NCI-H2171 (cell line): ENCODE measurements at places on chromosomes 12 and 14.

DNA sequence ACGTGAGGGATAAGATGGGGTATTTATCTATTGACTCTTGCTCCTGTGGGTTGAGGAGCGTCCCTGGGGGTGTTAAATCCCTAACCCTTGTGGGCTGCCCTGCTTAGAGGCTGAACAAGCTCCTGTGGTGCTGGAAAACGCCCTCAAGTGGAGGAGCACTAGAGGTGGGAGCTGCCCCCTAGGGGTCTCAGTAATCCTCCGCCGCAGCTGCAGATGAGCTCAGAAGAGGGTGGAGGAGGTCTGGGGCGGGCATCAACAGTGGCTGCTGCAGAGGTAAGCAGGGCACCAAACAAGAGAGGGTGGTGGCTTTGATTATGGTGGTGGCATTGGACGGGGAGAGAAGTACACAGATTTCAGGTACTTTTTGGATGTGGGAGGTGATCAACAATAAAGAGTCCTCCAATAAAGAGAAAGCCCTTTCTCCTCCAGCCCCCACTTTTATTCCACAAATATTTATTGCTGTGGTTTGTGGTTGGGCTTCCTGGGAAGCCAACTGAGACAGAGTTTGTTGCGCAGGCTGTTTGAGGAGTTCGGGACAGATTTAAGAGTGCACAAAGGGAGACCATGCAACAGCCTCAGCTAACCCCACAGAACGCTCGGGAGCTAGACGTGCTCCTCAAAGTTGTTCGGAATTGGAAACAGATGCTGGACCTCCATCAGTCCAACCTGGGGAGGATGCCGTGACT is 179.9 kb downstream of the ADCK1 start:
- DNase-seq = no peak

- DNase-seq = no peak
These were observed 1.1 kb upstream of the NUDT4 start for GRCh38 chr12:93376436-93377251.

GRCh38 chr12:98719515-98720504 is 74.7 kb downstream of the APAF1 start:
- no peak for DNase-seq

- no peak for DNase-seq
These were observed 1.5 kb upstream of the HOXC13 start for GRCh38 chr12:53937099-53937498.

- no peak for DNase-seq
These were observed 61.8 kb downstream of the KLRG1 start for GRCh38 chr12:9051158-9051550.

GRCh38 chr14:61470261-61470960 is 149.0 kb downstream of the PRKCH start:
- no peak for DNase-seq

GRCh38 chr12:124153392-124153791 is 141.5 kb upstream of the RFLNA start:
- DNase-seq = no peak

DNA sequence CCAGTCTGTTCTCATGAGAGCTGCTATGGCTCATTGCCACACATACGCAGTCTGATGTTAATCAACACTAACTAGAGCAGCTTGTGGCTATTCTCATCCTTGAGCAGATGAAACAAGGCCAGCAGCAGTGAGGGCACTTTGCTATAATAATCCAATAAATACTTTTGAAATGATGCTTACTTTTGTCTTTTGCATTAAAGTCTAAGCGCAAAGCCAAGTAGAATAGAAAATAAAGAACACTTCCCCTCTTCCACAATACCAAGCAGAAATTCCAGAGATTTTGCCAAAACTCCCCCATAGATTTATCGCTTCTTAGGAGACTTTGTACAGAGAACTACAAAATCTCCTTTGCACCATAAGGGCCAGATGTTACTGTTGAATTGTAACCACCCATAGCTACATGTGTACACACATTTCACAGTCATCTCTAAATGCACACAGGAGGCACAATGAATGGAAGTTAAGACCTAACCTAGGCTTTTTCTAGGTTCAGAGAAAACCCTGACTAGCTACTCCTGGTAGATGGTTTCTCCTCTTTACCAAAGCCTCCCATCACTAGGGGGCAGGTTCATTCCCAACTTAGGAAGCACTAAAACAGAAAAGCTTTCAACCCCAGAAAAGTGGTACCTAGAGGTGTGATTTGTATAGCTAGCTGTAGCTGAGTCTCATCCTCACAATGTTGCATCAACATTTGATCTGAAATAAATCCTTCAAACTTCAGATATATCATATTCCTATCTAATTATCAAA is 119.3 kb downstream of the HMGA2 start:
- no peak for DNase-seq

DNA sequence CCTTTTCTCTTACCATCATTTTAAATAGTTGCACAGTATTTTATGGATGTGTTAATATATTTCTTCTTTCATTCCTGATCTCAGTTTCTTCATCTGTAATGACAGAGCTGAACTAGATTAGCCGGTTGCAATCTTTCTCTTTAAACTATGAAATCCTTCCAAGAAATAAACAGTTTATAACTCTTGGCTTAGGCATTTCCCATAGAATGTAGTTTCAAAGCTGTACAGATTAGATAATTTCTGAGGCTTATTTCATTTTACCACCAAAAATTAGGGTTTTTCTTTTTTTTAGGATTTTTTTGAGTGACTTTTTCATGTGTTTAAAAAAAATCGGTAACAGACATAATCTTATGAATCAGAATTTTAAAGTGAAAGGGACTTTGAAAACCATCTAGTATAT is 144.0 kb downstream of the RAD51B start:
- DNase-seq = no peak
